GM12865 (cell line): ENCODE measurements at places on chromosomes 3 and 15.

- DNase-seq, result peak; percentile 12
These were observed 172.4 kb downstream of the PDE8A start for GRCh38 chr15:85154061-85154460.

- no peak for DNase-seq
These were observed 57.5 kb upstream of the MEF2A start for GRCh38 chr15:99508311-99508645.

DNA sequence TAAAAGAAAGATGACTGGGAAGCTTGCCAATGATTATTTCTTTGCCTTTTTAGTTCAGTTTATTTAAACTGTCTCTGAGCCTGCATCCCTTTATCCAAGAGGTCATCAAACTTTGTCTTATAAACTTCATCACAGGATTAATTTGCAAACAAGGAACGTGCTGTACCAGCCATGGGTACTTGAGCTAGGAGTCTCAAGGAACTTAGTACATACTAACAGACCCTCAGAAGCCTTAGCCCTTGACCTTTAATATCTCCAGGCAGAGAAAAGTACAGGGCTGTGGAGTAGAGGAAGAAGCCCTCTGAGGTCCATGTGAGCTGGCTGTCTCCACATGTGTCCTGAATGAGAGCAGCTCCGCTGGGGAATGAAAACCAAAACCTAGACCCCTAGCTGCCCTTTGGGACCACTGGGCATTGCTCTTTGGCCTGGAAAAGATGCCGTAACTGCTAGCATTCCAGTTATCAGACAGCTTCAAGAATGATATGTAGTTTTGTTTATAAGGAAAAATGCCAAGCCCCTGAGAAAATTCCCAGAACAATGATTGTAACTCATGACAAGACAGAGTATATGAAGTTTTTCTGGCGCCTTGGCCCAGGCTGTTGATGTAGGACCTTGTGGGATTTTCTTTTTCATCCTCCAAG lies 92.1 kb downstream of the ASB7 start:
- DNase-seq, result no peak

GRCh38 chr3:18758047-18758704 lies 333.0 kb upstream of the SATB1 start:
- DNase-seq, result peak; percentile 72

GRCh38 chr15:89367485-89368451 lies 33.1 kb upstream of the POLG start:
- no peak for DNase-seq

DNA sequence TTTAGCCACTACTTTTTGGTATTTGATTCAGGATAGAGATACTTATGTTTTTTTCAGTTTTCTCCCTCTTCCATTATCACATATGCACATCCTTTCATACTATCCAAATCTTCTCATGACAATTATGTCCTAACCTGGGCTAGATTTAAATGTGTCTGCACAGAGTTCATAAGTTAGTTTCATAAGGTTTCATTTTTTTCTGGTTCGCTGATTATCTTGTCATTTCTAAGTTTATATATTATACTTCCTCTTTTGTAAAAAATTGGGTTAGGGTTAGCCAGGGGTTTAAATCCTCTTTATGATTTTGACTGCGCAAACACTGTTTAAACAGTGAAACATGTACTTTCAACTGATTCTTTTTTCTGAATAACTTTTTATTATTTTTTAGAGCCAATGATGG lies 148.6 kb downstream of the SST start:
- no peak for DNase-seq

GRCh38 chr3:143010024-143010423 lies 8.7 kb downstream of the U2SURP start:
- no peak for DNase-seq

DNA sequence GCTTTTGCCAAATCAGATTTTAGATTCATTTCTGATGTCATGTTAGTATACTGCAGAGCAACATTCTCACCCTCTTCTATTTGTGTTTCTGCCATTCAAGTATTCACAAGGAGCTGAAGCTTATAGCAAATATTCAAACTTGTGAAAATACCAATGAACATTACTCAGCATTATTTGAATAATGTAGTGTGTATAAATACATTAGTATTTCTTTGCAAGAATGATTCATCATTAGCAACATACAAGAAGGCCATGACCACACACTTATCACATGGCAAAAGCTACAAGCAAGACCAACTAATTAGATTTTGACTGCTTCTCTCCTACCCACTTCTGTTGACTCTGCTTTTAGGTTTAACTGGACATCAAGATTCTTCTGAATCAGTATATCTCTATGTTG lies 124.9 kb downstream of the IGSF11 start:
- DNase-seq, result no peak
